ENCODE measurements at places on chromosomes 1 and 21.

DNA sequence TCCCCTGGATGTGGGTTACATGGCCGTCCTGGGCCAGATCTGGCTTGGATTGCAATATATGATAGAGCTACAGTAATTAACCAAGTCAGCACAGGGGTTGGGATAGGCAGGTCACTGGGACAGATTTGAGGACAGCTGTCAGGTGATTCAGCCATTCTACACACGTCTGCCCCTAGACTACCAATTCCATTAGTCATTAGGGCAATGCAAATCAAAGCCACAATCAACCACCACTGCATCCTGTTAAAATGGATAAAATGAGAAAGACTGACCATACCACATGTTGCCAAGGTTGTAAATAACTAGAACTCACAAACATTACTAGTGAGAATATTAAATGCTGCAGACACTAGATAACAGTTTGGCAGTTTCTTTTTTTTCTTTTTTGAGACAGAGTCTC, 16.0 kb downstream of the C21orf58 start:
- no peak for DNase-seq

DNA sequence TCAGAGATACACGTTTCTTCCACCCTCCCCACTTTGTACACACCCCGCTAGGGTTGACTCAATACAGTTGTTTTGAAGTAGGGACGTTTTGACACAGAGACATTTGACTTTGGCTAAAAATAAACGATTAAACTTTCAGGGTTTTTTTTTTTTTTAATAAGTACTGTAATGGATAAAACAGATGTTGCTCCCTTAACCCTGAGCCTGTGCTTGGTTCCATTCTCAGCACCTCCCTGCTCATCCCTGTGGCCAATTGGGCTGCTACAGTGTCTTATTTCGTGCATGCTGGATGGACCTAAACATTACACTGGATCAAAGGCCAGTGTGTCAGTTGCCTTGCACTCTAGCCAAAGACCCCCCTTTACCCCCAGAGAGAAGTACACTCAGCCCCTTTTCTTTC, 16.9 kb downstream of the GRHL3 start:
- no peak for DNase-seq

DNA sequence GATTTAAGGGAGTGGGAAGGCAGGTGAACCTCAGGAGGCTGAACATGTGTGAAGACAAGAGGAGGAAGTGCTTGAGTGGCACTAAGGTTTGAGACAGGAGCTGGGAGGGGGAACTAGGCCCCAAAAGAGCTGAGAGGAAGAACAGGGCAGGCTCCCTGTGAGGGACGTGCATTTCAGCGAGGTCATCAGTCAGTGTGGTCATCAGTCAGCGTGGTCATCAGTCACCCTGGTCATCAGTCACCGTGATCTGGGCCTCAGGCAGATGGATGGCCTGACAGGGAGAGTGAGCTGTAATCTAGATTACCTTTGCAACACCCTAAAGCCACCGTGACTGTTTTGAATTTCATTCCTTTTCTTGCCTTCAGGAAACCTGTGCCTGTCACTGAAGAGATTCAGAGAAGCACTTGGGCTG, 29.1 kb downstream of the VTCN1 start:
- no peak for DNase-seq

- no peak for DNase-seq
Observed at GRCh38 chr1:68723791-68724190, 226.9 kb upstream of the DEPDC1 start.

- DNase-seq = no peak
Observed at GRCh38 chr1:2241820-2242219, 13.7 kb downstream of the SKI start.
